ENCODE measurements at places on chromosomes 5 and 9.

DNA sequence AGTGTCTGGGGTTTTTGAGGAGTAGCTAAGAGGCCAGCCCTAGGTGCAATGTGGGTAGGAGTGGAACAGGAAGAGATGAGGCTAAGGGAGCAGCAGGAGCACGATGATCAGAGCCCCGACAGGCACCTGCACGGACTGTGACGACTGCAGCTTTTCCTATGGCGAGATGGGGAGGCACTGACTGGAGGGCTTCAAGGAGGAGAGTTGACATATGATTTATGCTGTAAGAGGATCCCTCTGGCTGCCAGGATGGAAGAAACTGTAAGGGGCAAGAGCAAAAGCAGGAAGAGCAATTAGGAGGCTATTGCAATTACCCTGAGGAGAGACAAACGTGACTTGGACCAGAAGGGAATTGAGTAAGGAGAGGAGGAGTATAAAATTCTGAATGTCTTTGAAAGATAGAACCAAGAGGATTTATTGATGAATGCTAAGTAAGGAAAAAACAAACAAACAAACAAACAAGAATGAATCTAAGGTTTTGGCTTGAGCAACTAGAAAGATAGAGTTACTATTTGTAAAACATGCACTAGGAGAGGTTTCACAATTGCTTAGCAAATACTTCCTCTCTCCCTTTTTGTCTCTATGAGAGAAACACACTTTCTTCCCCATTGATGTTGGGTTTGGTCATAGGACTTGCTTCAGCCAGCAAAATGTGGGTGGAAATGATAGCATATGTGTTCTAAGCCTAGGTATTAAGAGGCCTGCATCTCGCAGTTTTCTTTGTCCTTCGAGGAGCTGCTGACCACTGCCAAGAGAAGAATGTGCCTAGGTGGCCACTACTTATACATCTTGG lies 32.9 kb downstream of the TRPC7 start:
- DNase-seq, result no peak

DNA sequence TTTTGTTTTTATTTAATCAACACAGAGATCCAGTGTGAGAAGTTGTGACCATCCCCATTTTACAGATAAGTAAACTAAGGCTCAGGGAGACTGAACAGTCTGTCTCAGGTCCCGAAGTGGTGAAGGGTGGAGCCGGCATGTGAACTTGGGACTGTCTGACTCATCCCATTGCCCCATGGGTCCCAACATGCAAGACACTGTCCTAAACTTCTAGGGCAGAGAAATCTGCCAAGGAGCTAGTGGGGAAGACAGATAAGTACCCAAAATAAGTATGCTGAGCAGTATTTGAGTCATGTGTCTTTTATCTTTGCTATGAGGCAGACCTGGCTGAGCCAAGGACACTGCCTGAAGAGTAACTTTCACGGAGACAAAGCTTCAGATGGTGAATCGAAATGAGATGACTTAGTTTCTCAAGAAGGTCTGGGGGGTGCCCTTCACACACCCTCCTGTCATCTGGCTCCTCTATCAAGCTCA lies 64.3 kb upstream of the SLC25A51 start:
- DNase-seq, result no peak

GRCh38 chr9:17021387-17021970 lies 113.4 kb upstream of the CNTLN start:
- no peak for DNase-seq

- no peak for DNase-seq
Measured at GRCh38 chr5:108788142-108788541, 40.4 kb downstream of the FER start.

DNA sequence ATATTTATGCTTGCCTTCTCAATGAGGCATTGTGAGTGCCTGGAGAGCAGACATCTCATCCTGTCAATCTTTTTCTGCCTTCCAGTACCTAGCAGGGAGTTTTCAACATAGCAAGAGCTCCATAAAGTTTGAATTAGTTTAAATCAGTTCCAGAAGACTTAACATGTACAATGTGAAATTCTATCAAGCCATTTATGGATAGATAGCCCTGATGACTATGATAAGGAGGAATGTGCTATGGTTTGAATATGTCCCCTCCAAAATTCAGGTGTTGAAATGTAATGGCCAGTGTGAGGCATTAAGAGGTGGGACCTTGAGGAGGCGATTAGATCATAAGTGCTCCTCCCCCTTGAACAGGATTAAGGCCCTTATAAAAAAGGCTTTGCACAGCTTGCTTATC lies 306.9 kb upstream of the SMARCA2 start:
- DNase-seq, result no peak

DNA sequence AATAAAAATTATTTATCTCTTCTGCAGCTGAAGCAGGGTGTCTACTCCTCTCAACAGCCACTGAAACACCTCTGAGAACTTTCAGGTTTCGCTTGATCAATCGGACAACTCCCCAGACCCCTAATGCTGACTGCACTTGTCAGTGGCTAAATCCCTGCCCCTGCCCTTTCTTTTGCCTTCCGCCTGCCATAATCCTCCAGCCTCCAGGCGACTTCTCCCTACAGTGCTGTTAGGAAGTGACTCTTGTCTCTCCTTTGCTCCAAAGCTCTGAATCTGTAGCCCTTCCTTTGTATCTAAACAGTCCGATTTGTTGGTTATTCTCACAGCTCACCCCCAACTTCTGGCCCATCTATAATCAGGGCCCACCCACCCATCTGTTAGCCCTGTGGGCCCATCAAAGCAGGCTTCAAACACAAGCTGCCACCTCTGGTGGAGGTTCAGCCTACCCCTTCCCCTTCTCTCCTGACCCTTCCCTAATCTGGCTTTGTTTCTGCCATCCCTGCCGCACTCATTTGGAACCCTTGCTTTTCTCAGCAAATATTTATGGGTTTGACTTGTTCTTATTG lies 53.7 kb upstream of the IFNK start:
- no peak for DNase-seq

GRCh38 chr5:83563631-83564030 lies 92.1 kb downstream of the VCAN start:
- DNase-seq, result no peak

GRCh38 chr9:2253636-2254580 lies 238.8 kb downstream of the SMARCA2 start:
- no peak for DNase-seq

DNA sequence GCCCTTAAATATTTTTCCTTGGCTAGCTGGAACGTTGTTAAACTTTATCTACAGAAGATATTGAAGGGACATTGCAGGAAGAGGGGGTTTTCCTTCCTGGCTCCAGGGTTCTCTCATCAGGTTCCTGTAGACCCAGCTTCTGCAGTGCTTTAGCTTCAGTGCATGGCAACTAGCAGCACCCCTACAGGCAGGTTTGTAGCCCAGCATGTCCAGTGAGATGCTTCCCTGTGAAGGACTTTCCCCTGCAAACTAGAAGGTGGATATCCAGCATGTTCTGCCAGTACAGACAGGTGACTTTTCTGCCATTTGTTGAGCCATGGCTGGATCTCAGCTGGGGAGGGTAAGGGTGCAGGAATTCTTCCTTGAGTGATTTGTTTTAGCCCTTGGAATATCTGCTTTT lies 10.4 kb downstream of the CCL28 start:
- no peak for DNase-seq

DNA sequence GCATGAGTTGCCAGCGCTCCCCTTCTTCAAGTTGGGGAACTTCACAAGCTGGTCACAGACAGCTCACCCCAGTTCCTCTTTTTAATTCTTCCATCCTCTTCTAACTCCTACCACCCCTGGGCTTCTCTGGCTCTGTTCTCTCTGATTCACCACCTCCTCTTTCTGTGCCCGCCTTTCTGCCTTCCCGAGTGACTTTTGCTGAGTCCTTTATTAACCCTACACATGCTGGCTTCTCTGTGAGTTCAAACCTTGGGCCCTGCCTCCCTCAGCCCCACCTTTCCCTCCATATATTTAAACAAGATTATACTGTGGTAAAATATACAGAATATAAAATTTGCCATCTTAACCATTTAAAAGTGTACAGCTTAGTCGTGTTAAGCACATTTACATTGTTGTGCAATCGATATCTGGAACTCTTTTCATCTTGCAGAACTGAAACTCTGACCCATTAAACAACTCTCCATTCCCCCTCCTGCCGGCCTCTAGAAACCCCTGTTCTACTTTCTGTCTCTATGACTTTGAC lies 32.0 kb downstream of the SLC46A2 start:
- no peak for DNase-seq

DNA sequence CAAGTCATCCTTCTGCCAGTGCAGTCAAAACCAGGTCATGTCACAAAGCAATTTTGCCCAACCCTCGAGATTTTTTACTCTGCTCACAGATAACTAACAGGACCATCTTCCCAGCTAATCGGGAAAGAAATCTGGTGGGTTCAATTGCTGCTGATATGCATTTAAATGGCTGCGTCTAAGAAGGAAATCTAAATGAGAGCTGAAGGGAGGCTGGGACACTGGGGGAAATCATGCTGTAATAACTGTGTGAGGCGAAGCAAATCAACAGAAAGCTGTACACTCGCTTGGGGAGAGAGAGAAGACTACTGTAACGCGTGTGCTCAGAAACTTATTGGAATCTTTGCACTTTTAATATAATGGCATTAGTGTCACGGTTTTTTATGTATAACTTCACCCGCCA lies 535.0 kb downstream of the CDK5RAP2 start:
- DNase-seq, result no peak

GRCh38 chr9:124370896-124371582 lies 44.2 kb downstream of the PSMB7 start:
- DNase-seq, result no peak

GRCh38 chr5:127046343-127047072 lies 16.1 kb upstream of the MARCHF3 start:
- DNase-seq, result no peak

DNA sequence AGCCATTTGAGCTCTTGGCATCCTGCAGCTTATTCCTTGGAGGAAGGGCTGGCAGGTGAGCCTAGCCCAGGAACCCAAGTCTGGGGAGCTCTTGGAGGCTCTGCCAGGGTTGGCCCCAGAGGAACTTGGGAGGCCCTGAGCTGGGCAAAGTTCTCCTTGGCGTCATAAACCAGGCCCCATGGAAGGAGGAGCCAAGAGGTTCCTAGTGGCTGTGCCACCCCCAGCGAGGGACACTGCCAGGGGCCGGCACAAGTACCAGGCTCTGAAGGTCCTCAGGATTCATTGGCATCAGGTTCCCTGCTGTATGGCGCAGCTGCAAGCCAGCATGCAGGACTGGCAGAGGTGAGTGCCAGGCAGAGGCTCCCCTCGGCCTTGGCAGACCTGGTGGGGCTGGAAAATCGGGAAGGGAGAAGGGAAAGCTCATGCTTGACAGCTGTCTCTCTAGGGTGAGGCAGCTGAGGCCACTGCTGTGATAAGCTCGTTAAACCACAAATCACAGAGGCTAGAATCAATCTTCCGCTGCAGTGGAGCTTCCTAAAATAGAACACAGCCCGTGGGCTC lies 54.6 kb upstream of the SYNPO start:
- DNase-seq, result no peak

GRCh38 chr9:111986035-111986556 lies 89.5 kb downstream of the UGCG start:
- no peak for DNase-seq

- DNase-seq, result no peak
Measured at GRCh38 chr5:154042766-154043165, 4.0 kb downstream of the MFAP3 start.

DNA sequence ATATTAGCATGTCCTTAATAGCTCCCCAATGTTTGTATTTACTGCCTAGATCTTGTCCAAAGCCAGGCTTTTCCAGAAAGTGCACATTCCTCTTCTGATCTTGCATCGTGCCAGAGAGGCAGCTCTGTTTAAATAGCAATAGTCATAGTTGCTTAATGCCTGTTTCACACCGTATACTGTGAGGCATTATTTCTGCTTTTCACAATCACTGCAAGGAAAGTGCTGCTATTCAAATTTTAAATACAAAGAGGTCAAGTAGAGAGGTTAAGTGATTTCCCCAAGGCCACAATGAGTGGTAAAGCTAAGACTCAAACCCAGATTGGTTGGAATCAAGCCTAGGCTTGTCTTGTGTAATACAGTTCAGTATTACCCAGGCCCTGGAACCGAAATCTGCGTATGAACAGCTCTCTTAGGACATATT lies 153.6 kb downstream of the SNX18 start:
- no peak for DNase-seq

GRCh38 chr9:34381323-34381722 lies 4.6 kb upstream of the MYORG start:
- no peak for DNase-seq

DNA sequence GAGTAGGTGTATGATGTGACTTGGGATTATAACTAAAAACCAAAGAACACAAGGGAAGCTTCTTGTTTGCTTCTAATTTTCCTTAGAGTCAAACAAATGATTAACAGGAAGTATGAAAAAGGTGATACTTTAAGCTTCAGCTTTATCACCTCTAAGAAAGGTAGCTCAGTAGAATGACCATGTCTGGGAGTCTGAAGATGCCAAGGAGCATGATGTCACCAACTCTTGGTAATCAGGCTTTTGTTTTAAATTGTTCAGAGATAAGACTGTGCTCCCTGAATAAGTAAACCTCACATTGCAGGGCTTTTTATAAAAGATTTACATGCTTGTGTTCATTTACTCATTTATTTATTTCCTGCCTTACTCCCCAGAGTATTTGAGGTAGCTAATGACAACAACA lies 169.9 kb downstream of the FER start:
- DNase-seq, result no peak

- DNase-seq, result no peak
Measured at GRCh38 chr5:107517185-107518033, 153.3 kb downstream of the EFNA5 start.

- DNase-seq, result no peak
Measured at GRCh38 chr5:128353441-128354107, 184.5 kb downstream of the FBN2 start.

GRCh38 chr5:57434227-57434640 lies 48.4 kb downstream of the ACTBL2 start:
- no peak for DNase-seq

DNA sequence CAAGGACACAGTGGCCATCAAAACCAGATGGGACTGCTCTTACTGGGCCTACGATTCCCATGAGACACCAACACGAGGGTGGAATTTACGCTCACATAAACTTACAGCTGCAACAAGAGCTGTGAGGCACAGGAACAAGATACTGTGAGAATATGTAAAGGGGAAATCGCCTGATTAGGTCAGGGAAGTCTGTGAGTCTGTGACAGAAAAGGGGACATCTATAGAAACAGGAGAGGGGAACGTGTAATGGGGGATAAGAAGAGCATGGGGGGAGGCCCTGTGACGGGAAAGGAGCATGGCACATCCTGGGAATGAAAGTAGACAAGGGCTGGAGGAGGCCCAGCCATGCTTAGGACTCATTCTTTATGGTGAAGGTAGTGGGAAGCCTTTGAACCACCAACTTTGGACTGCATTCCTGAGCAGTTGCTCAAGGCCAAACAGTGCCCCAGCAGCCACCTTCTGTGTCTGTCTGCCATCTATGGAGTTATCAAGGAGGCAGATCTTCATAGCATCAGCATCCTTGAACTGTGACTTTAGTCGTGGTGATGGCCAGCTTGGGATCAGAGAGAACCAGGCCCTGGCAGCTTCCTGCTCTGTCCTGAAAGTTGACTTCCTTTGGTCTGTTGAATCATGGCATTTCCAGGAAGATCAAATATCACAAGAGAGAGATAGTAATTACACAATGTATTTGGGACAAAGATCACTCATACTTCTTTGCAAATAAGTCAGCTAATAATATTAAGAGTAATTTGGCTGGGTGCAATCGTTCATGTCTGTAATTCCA lies 87.9 kb upstream of the FAM169A start:
- no peak for DNase-seq

GRCh38 chr5:13508559-13508958 lies 435.9 kb downstream of the DNAH5 start:
- DNase-seq, result no peak

Data from activated naive CD4-positive, alpha-beta T cell (primary cell).